ENCODE measurements at places on chromosomes 6 and 20.

DNA sequence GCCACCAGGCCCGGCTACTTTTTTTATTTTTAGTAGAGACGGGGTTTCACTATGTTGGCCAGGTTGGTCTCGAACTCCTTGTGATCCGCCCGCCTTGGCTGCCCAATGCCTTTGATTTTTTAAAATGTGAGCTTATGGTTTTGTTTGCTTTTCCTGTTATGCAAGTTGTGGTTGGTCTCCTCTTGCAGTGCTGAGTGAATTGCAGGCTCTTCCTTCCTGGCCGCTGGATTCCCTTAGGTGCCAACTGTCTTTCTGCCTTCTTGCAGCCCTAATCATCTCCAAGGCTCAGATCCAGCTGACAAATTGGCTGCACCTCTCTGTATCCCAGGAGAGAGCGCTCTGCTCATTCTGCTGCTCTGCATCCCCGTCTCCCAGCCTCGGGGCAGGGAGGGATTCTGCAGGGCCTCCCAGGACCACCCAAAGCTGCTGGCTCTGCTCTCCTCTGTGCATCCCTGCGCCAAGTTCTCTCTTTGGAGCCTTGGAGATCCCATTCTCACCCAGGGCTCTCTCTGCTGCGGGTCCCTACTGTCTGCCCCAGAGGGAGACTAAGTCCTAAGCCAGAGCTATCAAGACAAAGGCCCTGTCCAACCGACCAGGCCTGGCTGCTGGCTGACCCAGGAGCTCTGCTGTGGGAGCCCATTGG, 14.1 kb upstream of the EMILIN3 start:
- no peak for DNase-seq

- no peak for DNase-seq
Measured at GRCh38 chr6:126227833-126228702, 111.8 kb upstream of the CENPW start.

GRCh38 chr6:89776583-89777233, 42.9 kb downstream of the MDN1 start:
- no peak for DNase-seq

DNA sequence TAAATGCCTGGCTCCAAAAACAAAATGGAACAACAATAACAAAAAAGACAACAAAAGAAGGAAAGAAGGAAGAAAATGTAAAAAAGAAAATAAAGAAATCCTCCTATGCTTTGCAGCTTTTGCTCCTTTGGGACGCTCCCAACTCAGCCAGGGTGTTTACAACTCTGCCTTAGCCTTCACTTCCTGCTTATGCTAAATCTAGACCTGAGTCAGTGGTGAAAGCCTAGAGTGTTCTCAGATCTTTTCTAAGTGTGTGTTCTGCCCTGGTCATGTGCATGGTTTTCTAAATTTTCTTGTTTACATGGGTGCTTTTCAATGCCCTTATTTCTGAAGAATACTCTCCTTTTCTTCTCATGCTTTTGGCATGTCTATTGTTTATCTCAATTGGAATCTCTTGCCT, 19.5 kb upstream of the GRM1 start:
- DNase-seq, result no peak

DNA sequence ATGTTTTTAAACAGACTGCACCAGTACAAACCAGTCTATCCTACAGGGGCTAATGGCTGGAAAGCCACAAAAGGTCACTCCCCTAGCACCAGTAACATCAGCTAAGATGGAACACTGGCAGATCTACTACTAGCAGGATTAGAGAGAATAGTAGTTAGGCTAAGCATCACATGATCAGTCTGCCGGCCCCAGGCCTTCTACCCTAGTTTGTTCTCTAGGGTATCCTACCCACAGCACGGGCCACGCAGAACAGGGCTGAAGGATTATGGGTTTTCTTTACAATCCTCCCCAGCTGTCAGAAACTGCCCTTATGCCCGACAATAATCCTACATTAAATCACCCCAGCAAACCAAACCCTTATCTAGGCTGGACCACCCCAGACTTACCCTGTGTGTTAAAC, 156.0 kb downstream of the LY86 start:
- DNase-seq, result no peak

- DNase-seq, result no peak
Measured at GRCh38 chr6:138517635-138518034, 18.3 kb upstream of the NHSL1 start.

- no peak for DNase-seq
Measured at GRCh38 chr20:6397115-6397514, 274.3 kb upstream of the FERMT1 start.

- DNase-seq, result no peak
Measured at GRCh38 chr20:11048739-11049138, 374.9 kb upstream of the JAG1 start.

- no peak for DNase-seq
Measured at GRCh38 chr6:46491201-46491627, at the start of gene RCAN2. TSS of gene RCAN2 (minus strand) at chr6:46491449.

GRCh38 chr6:43170417-43170930, 595 bp upstream of the SRF start:
- DNase-seq, result no peak

DNA sequence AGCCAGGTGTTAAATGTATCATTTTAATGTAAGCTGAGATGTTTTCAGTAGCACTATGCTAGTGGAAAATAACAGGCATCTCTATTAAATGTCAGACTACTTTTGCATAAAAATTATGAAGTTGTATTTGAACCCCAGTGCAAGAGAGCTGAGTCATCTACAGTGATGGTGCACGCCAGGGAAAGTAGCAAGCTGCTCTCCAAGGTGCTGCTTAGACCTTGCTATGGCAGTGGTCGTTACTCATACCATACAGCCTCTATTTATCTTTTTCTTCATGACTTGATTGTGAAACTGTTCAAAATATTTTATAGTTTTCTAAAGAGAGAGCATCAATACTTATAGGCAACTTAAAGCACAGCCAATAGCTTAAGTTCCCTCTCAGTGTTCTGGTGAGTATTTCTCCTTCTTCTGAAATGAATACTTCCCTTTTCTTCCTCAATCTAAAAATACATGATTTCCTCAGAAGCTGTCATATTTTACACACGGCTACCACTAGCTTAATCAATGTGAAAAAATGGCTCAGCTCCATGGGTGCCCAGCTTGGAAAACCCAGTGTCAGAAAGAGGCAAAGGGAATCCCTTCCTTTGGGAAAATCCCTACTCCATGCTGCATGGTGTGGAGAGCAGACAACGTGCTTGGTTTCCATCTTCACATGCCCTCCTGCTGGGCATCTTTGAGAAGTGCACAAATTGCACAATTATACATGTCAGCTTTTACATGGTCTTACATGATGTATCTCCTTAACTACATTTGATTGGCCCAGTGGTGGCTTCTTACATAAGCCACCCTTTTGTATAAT, 105.6 kb downstream of the ELOVL4 start:
- DNase-seq, result no peak

- no peak for DNase-seq
Measured at GRCh38 chr6:56518995-56519767, 123.5 kb downstream of the DST start.

GRCh38 chr6:97775012-97775411, 492.0 kb upstream of the MMS22L start:
- no peak for DNase-seq

GRCh38 chr6:100105138-100105537, 111.1 kb upstream of the MCHR2 start:
- no peak for DNase-seq

- DNase-seq, result no peak
Measured at GRCh38 chr6:49550492-49551077, at the start of gene C6orf141. TSS of gene C6orf141 (plus strand) at chr6:49550668. CDS start at chr6:49550793, 125 bp downstream.

DNA sequence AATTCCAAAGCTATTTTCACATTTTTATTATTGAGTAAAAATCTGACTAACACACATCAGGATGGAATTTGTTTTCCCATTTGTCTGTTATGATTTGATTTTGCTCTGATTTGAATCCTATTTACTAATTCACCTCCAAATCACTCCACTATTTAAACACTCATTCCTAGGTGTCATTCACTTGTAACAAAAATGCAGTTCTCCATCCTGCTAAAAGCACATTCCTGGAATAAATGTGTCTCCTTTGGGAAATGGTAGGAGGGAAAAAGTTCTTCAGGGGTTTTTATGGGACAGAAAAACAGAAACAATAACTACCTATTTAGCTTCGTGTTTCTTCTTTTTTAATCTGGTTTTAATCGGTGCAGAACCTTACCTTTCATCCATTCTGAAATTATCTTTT, 494.1 kb upstream of the CITED2 start:
- no peak for DNase-seq

DNA sequence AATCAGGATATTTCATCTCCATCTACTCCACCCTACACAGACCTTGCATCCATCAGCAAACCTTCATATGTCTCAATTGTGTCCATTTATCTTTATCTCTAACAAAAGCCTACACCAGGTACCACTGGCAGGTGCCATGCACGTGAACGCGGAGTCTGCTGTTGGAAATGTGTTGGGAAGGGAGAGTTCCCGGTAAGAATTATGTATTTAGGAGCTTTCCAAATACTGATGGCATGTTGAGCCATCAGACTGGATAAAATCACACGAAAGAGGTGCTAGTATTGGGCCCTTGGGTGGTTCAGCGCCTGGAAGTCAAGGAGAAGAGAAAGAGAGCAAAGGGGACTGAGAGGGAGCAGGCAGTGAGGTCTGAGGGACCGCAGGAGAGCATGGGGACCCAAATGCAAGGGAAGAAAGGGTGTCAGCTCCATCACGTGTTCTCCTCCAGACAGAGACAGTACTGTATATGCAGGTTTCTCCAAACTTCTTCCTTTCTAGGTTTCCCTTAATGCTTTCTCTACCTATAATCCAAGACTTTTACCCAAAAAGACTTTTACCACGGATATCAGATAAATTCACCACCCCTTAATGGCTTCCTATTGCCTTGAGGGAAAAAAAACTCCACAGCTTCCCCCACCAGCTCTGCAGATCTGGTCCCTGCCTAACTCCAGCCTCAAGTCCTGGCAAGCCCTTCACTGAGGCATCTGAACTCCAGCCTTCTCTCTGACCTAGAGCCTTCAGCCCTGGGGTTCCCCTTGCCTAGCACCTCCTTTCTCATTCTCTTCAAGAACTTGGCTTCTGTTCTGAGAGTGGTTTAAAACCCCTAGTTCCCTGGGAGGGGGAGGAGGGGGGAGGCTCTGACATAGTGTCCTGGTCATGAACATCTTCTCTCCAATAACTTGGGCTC, 4.8 kb upstream of the ZNF217 start:
- no peak for DNase-seq

- DNase-seq, result no peak
Measured at GRCh38 chr6:152096863-152097496, 289.5 kb downstream of the ESR1 start.

DNA sequence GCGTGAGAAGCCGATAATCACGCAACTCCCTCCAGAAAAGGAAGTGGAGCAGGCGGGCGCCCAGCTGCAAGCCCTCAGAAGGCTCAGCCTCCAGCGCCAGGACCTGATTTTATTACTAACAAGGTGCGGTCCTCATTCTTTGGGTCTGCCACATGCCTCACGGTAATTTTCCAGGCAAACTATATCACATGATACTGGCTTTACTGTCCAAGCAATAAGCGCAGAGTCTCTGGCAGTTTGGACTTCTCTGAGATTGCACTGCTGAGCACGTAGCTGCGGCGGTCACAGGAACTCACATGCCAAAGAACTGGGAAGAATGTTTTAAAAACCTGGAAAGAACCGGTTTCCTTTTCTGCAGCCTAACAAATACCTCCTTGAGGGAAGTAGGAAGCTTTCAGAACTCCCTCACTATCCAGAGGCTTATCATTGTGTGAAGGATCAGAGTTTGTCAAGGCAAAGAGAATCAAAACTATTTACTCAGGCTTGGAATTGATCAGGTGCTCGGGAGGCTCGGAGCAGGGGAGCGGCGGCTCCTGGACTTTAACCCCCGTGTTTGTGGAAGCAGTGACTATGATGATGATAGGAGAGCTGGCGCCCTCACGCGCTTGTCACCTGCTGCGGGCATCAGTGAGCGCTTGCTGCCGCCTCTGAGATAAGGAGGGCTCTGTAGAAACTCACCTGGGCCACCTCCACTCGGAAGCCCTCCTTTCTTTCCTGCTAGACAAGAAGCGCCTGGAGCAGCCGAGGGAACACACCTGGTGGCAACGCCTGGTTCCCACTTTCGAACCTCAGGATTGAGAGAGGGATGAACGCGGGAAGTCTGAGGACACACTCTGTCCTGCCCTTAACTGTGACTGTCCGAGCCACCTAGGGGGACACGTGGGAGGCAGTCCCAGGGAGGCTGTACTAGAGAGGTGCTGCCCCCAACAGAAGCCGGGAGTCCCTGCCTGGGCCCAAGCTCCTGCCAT, 27.2 kb upstream of the SYNJ2 start:
- DNase-seq, result no peak

DNA sequence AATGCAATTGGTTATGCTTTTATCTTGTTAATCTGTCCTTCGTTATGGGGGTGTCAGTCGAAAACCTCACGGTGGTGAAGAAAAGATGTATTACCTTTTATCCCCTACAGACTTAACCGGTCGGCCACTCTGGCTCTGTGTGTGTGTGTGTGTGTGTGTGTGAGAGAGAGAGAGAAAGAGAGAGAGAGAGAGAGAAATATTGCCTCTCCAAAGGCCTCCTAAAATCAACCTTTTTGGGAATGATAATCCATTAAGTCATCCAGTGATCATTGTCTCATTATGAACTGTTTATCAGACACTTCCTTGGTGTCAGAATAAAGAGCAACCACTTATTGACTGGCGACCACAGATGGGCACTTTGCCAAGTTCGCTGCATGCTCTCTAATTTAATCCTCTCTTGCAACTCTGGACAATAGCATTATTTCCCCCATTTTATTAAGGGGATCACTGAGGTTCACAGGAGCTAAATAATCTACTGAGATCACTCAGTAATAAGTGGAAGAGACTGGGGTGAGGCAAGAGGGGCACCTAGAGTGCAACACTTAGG, 30.7 kb downstream of the SLC35D3 start:
- no peak for DNase-seq

GRCh38 chr20:24718696-24719095, 230.4 kb upstream of the CST7 start:
- DNase-seq, result no peak

DNA sequence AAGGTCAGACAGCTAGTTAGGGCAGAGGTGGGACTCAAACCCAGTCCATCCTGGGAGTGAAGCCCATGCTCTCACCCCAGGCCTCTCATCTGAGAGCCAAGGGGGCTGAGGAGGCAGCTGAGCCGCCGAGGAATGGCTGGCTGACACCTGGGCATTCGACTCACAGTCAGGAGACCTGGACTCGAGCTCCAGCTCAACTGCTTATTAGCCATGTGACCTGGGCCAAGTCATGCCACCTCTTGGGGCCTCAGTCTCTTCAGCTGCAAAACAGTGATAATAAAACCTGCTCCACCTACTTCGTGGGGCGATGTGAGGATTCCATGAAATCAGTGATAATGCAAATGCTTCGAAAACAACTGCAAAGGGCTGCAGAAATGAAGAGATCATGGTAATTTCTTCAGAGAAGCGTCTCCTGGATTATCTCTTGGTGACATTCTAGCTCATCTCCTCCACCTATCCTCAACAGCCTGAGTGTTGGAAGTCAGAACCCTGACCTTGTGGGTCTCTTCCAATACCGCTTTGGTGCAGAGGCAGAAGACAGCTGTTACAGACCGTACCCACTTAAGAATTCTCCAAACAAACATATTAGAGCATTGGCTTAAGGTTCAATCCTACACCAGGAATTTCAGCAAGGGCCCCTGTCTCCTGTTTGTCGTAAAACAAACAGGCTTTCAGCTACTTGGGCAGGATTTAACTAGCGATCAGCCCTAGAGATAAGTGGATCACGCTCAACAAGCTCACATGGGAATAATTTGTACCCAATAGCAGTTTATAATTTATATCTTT, 60.0 kb upstream of the PIM1 start:
- DNase-seq, result no peak

GRCh38 chr6:34665019-34665418, 31.5 kb downstream of the ILRUN start:
- DNase-seq, result no peak

- DNase-seq, result no peak
Measured at GRCh38 chr6:139378882-139379341, 4.5 kb upstream of the CITED2 start.
